ENCODE measurements at places on chromosomes 4 and X.

- no peak for DNase-seq
These were observed 58.8 kb upstream of the CLNK start for GRCh38 chr4:10743357-10743756.

DNA sequence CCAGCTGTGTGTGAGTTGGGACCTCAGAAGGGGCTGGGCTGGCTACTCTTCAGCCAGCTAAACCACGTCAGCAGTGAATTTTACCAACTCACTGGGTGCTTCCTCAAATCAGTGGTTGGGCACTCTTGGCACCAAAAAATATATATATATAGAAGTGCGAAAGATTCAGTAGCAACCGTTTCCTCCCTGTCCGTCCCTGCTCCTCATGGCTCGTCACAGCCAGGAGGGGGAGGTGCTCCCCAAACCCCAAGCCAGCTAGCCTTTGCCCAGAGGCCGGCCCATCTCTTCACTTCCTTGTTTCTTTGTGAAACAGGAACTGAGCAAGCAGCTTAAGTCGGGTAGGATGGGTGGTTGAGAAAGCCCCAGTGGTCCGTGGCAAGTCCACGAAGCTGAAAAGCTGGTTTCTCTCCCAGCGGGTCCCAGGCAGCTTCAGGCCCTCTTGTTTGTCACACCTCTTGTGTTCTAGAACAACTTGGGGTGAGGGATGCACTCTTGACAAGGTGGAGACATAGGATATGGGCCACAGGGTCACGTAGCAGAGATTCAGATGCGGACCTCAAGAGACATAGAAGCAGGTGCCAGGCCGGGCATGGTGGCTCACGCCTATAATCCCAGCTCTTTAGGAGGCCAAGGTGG, 6.8 kb upstream of the SASH3 start:
- DNase-seq, result no peak

DNA sequence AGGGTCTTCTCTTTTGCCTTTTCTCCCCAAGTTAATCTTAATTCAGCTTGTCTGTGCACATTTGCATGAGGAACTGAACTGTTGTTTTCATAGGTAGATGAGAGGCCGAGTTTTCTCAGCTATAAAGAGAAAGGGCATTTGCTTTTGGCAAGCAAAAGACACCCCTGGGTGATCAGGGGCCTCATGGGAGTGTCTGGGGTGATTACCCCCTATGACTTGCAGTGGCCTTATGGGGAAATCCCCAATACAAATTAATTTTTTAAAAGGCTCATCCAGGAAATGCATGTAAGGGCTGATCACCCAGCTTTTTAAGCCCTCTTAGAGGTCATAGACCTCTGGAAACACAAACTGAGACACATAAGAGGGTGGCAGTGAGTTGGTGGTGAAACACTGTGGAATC, 56.4 kb upstream of the HMX1 start:
- DNase-seq, result no peak

DNA sequence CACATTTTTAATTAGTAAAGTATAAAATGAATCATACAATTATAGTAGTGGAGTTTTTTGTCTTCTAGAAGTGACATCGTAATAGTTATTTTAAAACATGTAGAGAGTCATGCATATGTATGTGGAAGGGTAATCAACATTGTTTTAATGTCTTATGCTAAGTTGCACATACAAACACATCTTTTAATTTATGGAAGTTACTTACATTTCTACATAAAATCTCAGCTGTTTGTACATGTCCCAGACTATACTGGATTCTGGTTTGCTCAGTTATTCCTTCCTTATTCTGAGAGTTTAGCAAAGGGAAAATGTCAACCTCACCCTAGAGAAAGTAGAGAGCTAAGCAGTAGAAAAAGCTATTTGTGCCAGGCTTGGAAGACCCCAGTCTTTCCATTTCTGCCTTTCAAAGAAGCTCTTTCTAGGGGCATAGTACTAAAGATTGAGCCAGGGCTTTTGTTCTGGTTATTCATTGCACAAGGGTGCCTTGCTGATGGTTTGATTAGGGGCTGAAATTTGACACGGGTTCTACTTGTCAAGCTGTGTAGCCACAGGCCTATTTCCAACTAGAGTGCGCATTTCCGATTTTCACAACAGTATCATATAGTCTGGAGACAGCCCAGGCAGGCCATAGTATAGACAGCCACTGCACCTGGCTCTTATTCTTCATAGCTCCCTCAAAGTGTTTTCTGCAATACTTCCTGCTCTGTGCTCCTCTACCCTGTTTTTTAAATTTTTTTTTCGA, 106.3 kb downstream of the RPA4 start:
- DNase-seq, result no peak

DNA sequence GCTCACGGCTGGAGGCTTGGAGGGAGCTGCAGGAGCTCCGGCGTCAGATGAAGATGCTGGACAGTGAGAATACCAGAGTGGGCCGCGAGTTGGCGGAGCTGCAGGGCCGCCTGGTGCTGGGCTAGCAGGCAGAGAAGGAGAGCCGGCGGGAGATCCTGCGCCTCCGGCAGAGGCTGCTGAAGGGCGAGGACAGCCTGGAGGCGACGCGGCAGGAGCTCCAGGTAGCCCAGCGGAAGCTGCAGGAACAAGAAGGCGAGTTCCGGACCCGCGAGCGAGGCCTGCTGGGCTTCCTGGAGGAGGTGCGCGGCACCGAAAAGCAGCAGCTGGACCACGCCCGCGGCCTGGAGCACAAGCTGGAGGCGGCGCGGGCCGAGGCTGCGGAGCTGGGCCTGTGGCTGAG, 14.7 kb downstream of the SMIM10L2A start:
- DNase-seq, result no peak

GRCh38 chr4:127631420-127631819, 1.3 kb upstream of the INTU start:
- no peak for DNase-seq

DNA sequence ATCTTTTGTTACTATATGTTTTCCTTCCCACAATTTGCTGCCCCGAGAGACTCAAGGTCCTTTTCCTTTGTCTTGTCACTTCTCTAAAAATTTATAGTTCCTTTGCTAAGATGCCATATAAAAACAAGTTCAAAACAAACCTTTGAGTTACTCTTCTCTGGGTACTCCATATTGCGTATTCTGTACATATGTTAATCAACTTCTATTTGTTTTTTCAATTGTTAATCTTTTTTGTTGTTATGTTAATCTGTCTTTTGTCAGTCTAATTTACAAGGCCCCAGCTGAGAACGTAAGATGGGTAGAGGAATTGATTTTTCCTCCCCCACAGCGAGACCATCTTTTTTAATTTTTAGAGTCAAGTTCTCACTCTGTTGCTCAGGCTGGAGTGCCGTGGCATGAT, 7.2 kb upstream of the PPEF2 start:
- DNase-seq, result no peak

DNA sequence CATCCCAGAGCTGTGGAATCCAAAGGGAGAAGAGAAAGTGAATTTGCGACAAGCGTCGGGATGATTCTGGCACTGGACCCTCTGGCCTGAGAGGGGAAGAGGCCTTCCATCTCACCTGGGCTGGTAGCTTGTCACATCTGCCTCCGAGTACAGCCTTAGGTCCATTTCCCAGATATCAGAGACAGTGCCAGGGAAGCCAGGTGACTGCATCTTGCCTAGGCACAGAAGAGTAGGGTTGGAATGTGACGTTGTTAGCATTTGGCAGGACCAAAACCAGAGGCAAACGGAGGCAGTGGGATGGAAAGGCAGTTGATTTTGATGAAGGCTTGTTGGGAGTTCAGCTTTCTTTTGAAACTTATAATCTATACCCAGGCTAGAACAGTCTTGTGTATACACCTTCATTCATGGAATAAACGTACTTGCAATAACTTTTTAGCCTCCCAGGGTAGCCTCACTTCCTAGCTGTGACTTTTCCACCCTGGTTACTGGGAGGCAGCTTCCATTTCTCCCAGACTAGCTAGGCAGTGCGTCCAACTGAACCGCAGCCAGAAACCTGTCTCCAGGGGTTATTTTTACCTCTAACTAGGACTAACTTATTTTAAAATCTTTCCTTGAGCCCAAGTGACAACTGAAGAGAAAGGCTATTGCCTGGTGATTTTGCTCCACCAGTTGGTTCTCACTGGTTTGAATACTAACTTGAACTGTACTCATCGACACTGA, 5.9 kb downstream of the SOD3 start:
- DNase-seq, result no peak

DNA sequence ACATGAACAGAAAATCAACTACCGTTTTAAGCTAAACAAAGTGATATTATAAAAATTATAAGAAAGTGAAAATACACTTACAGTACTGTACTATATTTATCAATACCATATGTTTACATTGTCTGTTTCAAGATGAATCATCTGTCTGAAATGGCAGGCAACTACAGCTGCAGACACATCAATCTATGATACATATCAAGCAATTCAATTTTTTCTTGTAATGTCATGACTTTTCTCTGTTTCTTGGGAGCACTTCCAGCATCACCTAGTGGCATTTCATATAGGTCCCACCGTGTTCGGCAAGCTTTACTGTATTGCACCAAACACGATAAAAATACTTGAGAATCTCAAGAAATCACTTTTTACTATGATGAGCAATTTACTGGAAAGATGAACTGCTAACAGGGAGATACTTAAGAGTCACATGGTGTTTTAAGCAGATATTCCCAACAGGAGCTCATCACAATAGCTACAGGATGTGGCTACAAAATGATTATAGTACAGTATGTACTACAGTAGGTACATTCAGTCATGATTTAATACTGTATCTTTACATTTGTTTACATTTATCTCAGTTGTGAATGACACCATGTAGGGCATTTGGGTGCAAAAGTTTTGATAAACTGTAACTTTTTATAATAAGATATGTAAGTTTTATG, 207.4 kb downstream of the ADAM29 start:
- no peak for DNase-seq

DNA sequence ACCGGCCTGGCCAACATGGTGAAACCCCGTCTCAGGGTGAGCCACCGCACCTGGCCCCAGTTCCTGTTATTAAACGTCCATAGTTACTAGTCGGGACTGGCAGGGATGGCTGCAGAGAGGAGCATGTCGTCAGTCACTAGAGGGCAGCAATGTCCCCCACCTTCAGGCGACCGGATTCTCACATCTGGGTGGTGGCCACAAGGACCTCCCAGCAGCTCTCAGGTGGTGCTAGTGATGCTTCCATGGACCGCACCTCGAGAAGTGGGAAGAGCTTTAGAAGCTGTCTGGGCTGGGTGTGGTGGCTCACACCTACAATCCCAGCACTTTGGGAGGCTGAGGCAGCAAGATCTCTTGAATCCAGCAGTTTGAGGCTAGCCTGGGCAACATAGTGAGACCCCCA, 13.3 kb upstream of the IL3RA start:
- DNase-seq, result peak; percentile 56

- no peak for DNase-seq
These were observed 39.9 kb downstream of the CCNG2 start for GRCh38 chr4:77196866-77197265.

DNA sequence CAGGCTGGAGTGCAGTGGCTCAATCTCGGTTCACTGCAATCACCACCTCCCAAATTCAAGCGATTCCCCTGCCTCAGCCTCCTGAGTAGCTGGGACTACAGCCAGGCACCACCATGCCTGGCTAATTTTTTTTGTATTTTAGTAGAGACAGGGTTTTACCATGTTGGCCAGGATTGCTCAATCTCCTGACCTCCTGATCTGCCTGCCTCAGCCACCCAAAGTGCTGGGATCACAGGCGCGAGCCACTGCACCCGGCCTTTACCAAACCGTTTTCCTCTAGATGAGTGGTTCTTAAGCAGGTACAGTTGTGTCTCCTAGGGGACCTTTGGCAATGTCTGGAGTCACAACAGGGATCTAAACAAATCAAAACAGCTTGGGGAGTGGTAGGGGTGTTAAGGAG, 11.6 kb downstream of the AMELX start:
- DNase-seq, result no peak

DNA sequence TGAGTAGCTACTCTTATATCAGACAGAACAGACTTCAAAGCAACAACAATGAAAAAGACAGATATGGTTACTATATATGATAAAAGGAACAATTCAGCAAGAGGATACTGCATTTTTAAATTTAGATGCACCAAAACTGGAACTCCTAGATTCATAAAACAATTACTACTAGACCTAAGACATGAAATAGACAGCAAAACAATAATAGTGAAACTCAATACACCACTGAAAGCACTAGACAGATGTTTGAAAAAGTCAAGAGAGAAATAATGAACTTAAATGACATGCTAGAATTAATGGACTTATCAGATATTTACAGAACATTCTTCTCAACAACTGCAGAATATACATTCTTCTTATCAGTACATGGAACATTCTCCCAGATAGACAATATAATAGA, 99.5 kb upstream of the ITM2A start:
- DNase-seq, result no peak

- no peak for DNase-seq
These were observed 132.4 kb downstream of the ENOX2 start for GRCh38 chrX:130770615-130771014.

DNA sequence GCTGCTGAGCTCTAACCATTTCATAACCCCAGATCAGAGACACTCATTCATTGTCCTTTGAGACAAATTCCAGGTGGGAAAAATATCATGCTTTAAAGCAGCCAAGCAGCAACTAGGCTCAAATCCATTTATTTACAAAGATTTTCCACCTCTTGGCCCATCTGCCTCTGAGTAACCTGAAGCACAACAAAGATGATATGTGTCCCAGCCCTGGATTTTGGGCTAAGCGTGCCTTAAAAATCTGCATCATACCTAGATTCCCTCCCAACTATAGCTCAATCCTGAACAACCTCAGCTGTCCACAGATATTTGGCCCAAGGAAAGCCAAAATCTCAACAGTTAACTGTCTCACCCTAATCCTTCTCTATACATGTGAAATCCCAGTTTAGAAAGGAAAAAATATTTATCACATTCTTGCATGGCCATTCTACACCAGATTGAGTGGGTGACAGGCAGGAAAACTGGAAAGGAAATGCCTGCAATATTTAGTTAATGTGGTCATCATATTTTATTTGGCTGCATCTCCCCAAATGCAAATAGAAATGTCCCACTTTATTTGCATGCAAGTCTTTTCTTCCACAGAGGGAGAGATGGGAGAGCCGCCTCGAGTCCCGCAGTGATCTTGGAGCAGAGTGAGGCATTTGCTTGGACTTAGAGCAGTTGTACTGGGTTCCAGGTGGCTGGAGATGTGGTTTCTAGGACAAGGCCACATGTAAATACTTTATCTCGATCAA, 146.4 kb upstream of the EOLA2 start:
- no peak for DNase-seq

GRCh38 chr4:102335616-102336015, 9.7 kb downstream of the SLC39A8 start:
- no peak for DNase-seq

DNA sequence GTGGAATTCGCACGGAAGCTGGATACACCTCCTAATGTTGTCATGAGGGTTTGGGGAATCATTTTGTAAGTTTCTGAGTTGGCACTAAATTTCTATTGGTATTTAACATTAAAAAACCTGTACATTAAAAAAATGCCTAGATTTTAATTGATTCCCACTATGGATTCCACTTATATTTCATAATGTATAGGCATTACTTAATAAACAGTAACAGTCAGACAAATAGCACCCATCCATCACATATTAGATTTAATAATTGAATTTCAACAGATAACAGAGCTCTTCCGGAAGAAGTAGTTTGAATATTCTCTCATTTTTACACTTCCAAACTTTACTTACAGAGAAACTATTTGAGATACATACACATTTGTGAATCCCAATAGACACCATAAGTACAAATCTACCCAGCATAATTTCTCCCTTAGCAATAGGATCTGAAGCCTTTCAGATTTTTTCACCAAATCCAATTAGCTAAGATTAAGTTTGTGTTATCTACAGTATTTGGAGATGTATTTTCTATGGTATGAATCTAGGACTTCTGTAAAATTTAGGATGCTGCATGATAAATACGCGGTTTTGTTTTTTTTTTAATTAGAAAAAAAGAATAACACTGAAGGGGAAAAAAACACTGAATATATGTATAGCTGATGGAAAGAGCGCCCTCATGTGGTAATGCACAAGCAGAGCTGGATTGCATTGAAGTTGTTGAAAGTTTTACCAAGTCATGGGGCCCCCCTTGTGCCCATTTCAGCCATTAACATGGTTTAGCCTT, 12.2 kb upstream of the ODAM start:
- DNase-seq, result no peak
